ENCODE measurements at places on chromosomes 6 and 20. TPM values are rescaled to one million over a fixed set of nuclear protein-coding genes. Genes with fewer than 3 reads are reported as not detected.

- DNase-seq: no peak
Observed at GRCh38 chr6:88135578-88136114, 30.5 kb downstream of the CNR1 start.

DNA sequence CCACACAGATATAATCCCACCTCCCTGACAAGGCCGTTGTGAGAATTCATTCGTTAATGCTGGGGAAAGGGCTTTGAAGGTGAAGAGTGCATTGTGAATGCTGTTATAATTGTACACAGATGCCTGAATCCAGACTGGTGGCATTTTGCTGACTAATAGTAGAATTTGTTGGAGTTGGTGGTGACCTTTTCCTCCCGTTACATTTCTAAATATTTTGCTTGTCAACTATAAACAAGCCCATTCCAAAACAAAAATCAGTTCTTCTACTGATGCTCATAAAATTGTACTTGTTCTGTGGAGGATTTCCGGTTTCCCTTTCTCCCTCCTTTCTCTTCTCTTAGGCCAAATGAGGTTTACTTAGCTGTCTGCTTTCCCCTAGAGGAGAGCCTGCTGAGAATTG, 253.1 kb upstream of the SUPT3H start:
- no peak for DNase-seq

DNA sequence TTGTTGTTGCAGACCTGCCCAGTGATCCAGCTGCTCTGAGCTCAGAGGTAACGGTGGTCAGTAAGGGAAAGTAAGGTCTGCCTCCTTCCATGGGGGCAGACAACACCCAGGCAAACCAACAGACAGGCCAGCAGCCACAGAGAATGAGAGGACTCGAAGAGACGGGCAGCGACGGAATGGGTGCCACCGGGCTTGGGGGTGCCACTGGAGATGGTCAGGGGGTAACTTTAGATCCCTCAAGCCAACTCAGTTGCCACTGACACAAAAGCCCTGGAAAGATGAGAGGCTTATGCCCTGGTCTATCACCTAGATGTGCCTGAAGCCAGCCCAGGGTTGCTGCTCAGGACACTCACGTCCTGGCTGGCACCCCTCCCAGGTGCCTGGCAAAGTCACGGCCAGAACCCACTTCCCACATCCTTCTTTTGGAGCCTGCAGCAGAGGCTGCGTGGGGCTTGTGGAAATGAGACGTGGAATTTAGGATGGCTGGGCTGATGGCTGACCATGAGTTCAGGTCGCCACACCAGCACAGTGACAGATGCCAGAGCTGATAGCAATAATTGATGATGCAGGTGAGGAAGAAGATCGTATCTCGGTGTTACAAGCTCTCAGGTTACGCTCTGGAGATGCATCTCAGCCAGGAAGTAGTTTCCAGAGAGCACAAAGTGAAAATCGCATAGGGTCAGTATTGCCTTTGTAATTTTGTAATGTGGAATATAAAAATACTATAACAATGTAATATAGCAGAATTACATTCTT, 209.1 kb downstream of the SYNDIG1 start:
- DNase-seq: no peak

GRCh38 chr20:20561841-20562240, 150.6 kb downstream of the RALGAPA2 start:
- DNase-seq: no peak

GRCh38 chr6:162704001-162704400, 23.6 kb downstream of the PRKN start:
- no peak for DNase-seq

DNA sequence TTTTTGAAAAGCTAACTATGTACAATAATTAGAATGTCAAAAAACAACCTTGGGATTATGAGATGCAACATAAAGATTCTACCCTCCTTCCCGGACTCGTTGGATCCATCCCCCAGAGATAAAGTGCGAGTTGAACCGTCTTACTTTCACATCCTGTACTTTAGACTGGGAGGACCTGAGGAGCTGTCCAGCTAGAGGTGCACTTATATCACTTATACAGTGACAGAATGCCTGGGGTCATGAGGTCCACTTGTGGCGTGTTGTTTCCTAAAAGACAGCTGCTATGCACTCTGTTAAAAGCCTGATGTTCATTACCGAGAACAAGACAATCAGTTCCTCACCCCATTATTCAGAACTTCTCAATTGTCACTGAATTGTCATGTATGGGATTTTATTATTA, 2.1 kb downstream of the CDS2 start:
- DNase-seq: no peak

The SLC26A8 gene
- total RNA-seq: 1.1 TPM

The ADRM1 gene
- total RNA-seq: 110 TPM

The OTOR gene
- total RNA-seq: not detected

The EPPIN gene
- not detected for total RNA-seq

The MAS1 gene
- total RNA-seq: not detected

The SCRT2 gene
- total RNA-seq: not detected

The LHFPL5 gene
- total RNA-seq: not detected

The GATA5 gene
- not detected for total RNA-seq

The TRIM38 gene
- total RNA-seq: 9.4 TPM

The MAP3K4 gene
- total RNA-seq: 17.2 TPM

All from transverse colon (tissue), 4 donors.